ENCODE measurements at places on chromosomes 1 and 21.

DNA sequence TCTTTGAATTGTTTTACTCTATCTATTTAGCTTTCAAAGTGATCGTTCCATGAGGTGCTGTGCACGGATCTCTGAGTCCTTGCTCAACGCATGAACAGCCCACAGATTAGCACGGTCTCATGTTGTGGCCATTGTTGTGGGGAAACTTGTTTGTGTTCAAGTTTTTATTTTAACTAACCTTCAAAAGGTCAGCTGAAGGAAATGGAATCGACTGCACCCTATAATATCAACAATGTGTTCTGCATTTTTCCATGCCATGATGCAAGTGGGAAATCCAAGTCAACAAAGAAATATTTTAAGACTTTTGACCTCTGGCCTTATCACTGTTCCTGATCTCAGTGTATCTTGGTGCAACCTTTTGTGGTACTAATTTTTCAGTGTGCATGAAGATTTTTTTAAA lies 6.1 kb downstream of the SH2D1B start:
- DNase-seq: no peak

GRCh38 chr1:225652729-225653462 lies at the start of gene ENAH:
Gene ENAH, minus strand, starts transcription at chr1:225653123. Its CDS starts 433 bp downstream, at chr1:225652690.
- DNase-seq: peak; percentile 95

- DNase-seq: no peak
Measured at GRCh38 chr1:34178072-34178471, 1.4 kb downstream of the C1orf94 start.

DNA sequence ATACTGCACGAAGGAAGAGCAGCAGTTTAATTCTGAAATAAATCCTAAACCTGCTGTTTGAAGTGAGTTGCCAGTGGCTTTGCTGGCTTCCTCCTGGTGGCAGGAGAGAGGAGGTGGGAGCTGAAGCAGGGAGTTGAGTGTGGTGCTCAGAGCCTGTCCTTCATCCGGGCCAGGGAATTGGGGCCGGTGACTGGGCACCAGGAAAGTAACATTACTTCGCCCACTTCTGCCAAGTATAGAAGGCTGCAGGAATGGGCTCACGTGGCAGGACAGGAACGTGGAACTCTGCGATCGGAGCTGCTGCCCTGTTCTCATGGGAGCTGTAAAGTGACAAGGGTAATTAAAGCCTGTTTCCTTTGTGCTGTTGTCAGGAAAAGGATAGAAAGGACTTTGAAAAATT lies 8.7 kb downstream of the TOR3A start:
- no peak for DNase-seq

GRCh38 chr1:24951337-24951736 lies 21.3 kb upstream of the RUNX3 start:
- no peak for DNase-seq

GRCh38 chr1:43954036-43954435 lies 7.3 kb downstream of the IPO13 start:
- DNase-seq: no peak

- DNase-seq: peak; percentile 10
Measured at GRCh38 chr1:231315887-231316286, 21.8 kb downstream of the EXOC8 start.

GRCh38 chr1:201346337-201346939 lies 31.0 kb downstream of the TNNT2 start:
- peak; percentile 27 for DNase-seq

- DNase-seq: no peak
Measured at GRCh38 chr1:34362949-34363348, 186.2 kb downstream of the C1orf94 start.

DNA sequence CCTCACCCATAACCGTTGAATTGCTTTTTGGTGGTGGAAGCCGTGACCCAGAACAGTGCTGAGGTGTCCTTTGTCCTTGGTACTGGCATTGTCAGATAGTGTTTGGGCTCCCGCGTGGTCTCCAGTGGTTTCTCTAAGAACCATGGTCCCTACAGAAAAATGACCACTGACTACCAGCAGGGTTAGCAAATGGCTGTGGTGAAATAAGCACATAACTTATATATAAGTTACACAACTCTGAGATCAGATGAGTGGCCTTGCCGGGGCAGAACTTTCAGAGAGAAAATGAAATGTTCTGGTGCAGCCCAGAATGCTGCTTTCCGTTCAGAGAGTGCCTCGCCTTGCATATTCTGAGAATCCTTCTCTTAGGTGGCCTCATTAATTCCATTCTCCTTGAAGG lies 5.0 kb downstream of the SLC37A1 start:
- no peak for DNase-seq

DNA sequence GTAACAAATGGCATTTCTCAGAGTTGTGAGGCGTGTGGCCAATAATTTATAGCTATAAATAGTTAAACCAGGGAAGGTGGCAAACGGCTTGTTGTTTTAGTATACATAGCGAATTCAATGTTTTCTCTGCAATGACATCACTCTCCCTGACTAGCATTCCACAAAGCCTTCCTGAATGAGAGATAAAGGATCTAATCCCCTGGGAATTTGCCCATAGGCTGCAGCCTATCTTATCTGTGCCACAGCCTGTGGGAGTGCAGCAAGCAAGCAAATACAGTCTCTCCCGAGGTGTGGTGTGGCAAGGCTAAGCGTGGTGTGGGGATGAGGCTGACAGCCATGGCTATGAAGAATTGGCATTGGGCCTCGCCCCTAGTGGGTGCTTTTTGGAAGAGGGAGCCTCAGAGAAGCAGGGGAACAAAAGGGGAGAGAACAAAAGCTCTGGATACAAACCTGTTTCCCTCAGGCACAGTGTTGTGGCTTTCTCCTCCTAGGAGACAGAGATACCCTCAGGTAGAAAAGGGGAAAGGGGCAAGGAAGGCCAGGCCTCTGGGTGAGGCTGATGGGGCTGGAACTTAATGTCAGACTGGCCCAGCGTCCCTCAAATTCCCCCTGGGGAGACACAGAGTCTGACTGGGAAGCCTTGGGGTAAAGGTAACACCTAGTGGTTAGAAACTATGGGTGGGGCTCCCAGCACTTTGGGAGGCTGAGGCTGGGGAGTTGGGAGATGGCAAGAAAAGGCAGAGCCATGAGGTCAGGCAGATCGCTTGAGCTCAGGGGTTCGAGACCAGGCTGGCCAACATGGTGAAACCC lies 8.9 kb downstream of the TAGLN2 start:
- no peak for DNase-seq

DNA sequence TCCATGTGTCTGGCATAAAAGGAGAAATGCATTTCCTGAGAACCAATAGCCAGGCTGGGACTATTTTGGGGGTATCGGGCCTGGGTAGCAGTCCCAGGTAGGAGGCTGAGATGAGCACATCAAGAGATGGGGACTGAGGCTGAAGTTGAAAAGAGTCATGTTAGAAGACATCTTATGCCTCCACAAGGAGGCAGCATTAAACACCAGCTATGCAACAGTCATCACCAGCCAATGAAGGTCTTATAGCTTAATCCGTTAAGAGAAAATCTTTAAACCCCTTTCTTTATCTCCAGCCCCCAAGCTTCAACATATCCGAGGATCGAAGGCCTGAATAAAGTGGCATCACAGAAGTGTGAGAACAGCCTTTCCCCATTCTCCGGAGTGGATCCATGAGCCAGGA lies 640.7 kb upstream of the PTBP2 start:
- DNase-seq: no peak

DNA sequence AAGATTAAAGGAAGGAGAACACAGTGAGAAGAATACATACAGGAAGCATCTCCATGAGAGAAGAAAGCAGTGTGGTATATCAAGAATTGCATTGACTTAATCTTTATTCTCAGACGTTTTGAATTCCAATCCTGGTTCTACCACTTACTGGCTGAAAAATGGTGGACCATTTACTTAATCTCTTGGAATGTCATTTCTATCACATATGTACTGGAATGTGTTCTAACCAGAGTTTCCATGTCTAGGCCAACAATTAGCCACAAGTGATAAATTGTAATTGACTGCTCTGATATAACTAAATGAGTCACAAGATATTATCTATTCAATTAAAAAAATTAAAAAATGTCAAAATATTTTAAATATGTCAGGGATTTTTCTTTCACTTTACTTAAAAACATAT lies 626.1 kb downstream of the PTPRC start:
- no peak for DNase-seq

- no peak for DNase-seq
Measured at GRCh38 chr1:107963601-107964335, 1.2 kb downstream of the VAV3 start.

DNA sequence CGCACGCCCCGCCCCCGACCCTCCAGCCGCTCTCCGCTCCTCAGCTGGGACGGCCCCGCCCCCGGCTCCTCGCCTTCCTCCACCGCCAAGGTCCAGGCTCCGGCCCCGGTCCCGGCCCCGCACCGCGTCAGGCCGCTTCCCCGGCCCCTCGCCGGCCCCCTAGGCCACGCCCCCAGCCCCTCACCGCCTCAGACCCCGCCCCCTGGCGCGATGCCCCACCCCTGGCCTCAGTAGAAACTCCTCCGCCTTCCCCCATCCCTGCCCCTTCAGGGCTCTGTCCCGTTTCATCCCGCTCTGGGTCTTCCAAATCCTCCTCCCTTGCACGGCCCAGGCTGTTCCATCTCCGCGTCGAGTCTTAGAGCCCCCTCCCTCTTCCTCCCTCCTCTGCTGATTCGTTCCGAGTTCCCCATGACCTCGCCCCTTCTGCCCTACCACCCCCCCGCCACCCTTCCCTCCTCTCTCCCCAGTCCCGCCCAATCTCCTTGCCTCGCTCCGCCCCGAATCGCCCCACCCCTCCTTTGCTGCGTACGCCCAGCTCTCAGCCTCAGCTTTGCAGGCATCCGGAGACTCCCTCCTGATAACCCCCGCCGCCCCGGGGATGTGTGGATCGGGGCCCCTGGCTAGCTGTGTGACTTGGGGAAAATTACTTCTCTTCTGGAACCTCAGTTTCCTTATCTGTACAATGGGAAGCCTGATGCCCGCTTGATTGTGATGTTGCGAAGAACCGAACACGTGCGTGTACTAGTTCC lies 448 bp upstream of the ASAP3 start:
- DNase-seq: peak; percentile 62

GRCh38 chr1:227946624-227947385 lies 927 bp downstream of the WNT9A start:
- DNase-seq: peak; percentile 67

DNA sequence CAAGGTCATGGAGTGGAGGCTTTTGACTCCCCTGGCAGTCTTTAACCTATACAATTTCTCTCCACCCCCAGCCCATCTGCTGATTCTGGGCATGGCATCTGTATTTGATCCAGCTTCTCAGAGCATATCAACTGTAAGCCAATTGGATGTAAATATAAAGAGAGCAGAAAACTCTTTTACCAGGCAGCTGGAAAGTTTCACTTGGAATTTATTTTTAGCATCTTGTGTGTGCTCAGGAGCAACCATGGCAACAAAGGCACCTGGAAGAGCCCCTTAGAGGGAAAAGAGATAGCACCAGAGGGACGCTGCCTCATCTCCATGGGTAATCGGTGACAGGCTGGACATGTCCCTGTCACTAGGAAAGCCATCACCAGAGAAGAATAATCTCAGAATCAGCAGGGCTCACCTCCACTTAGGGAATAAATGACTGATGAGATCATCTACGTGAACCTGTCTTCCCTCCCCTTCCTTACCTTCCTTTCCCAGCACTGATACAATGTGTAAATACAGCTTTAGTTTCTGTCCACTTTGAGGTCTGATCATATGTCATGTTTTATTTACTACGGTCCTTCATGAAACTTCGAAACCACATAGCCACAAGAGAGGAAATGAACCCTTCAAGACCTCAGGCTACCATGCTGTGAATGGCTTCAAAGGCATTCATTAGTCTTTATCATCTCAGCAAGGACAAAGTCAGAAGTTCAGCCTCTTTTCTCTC lies 25.3 kb upstream of the SIPA1L2 start:
- DNase-seq: no peak

- DNase-seq: no peak
Measured at GRCh38 chr1:85308833-85309350, 32.5 kb upstream of the BCL10 start.

GRCh38 chr1:180215856-180216625 lies 14.0 kb upstream of the LHX4 start:
- no peak for DNase-seq

GRCh38 chr1:19405761-19406487 lies 79.4 kb downstream of the CAPZB start:
- DNase-seq: no peak

DNA sequence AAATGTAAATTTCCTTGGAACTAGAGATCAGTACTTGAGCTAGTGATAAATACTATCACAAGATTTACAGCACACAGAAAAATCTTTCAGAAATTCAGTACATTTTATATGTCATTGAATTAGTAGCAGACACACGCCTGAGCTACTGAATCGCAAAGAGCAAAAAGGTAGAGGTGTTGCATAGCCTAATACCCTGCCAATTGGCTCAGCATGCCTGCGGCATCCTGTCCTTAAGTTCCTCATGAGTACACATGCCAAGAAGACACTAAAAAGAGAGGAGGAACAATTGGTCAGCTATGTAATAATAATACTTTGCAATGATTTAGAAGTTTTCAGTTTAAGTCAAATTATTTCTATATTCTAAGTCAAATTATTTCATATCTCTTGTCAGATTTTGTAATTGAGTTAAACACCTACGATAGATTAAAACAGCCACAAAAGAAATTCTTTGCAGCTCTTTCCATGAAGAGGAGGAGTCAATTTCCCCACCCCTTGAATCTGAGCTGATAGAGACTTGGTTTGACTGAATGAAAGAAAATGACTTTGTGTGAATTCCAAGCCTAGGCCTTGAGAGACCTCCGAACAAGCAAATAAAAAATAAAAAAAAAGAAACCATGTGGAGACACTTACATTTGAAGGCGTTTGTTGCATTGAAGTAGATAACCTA lies 36.2 kb upstream of the PKN2 start:
- no peak for DNase-seq

GRCh38 chr1:186740324-186740723 lies 60.1 kb upstream of the PTGS2 start:
- no peak for DNase-seq

DNA sequence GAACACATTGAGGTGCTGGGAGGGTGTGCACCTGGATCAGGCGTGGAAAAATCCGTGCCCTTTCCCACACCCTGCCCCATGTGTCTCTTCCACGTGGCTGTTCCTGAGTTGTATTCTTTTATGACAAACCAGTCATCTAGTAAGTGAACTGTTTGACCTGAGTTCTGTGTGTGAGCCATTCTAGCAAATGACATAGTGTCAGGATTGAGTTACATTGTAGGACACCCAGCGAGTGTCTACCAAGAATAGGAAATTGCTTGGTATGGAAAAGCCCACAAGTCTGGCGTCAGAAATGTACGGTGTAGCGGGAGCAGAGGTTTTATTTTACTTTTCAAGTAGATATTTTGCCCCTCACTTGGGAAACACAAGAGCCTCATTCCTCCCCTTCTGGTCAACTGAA lies 1.2 kb upstream of the MRAP start:
- DNase-seq: no peak

GRCh38 chr1:33921281-33921680 lies 57.4 kb downstream of the HMGB4 start:
- DNase-seq: no peak

GRCh38 chr1:18411321-18411720 lies 69.4 kb upstream of the KLHDC7A start:
- DNase-seq: no peak
